ENCODE measurements at places on chromosomes 6 and 20.
A peak's percentile ranks its signal among the peaks of the same experiment; 100 is the strongest.

DNA sequence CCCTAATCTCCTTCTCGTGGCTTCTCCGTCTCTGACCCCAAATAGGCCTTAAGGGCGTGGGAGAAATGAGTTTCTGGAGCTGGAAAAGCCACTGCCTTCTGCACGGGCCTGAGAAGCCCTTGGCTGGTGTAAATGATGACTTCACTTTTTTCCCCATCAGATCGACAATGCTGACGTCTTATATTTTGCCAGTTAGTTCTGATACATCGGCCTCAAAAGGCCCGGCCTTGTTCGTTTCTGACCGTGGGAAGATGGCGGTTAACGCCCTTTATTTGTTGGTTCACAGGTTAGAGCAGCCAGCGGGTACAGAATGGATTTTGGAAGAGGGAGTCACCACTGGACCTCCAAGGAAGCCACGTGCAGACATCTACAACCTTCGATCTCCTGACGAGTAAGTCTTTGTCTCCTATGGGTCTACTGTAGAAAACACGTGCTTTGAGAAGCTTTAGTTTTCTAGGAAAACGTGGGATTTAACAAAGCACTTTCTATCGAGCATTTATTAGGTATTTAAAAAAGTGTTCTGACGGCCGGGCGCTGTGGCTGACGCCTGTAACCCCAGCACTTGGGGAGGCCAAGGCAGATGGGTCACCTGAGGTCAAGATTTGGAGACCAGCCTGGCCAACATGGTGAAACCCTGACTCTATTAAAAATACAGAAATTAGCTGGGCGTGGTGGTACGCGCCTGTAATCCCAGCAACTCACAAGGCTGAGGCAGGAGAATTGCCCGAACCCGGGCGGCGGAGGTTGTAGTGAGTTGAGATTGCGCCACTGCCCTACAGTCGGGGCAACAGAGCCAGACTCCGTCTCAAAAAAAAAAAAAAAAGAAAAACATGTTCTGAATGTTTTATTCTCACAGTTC is 1.2 kb upstream of the ZNFX1 start:
- DNase-seq, result no peak

- DNase-seq, result peak; percentile 76
Observed at GRCh38 chr6:159104163-159104925, 59.6 kb upstream of the TAGAP start.

DNA sequence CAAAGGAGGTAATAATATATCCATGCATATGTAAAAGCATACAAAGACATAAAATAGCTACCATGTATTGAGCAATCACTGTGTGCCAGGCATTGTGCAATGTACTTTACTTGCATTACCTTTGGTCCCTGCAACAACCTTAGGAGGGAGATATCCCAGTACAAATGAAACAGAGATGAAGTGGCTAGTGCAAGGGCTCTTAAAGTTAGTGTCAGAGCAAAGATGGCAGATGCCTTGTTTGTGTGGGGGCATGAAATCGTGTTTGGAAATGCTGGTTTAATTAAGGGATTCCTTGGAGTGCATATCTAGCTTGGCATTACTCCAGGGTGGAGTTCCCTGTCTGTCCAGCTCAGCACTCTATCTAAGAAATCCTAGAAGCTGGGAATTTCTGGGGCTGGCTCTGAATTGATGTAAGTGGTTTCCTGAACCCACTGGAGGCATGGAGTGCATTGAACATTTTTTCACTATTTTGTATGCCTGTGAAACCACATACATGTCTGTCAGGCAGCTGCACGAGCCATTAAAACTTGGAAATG is 9.8 kb downstream of the PAQR8 start:
- DNase-seq, result no peak

- no peak for DNase-seq
Observed at GRCh38 chr6:70281923-70282311, 21.0 kb downstream of the COL9A1 start.

- no peak for DNase-seq
Observed at GRCh38 chr6:19753826-19754225, 83.3 kb upstream of the ID4 start.

- DNase-seq, result no peak
Observed at GRCh38 chr6:159473475-159474263, 219.4 kb downstream of the SOD2 start.

GRCh38 chr6:26200918-26201721 is 113.9 kb downstream of the HFE start:
- DNase-seq, result no peak

DNA sequence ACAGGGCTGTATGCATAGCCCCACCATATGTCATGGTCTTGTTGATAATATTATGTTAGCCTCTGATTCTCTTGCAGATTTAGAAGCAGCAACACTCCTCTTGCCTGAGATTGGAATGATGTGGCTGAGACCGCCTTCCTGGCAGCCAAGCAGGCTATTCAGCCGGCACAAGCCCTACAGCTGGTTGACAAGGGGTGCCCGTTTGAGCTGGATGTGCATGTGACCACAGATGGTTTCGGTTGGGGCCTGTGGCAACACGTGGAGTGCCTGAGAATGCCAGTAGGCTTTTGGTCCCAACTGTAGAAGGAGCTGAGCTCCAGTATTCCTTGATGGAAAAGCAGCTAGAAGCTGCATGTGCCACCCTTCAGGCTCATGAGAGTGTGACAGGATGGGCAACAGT is 303.6 kb upstream of the POU3F2 start:
- no peak for DNase-seq

GRCh38 chr6:169985121-169986015 is 233.9 kb downstream of the ERMARD start:
- no peak for DNase-seq

DNA sequence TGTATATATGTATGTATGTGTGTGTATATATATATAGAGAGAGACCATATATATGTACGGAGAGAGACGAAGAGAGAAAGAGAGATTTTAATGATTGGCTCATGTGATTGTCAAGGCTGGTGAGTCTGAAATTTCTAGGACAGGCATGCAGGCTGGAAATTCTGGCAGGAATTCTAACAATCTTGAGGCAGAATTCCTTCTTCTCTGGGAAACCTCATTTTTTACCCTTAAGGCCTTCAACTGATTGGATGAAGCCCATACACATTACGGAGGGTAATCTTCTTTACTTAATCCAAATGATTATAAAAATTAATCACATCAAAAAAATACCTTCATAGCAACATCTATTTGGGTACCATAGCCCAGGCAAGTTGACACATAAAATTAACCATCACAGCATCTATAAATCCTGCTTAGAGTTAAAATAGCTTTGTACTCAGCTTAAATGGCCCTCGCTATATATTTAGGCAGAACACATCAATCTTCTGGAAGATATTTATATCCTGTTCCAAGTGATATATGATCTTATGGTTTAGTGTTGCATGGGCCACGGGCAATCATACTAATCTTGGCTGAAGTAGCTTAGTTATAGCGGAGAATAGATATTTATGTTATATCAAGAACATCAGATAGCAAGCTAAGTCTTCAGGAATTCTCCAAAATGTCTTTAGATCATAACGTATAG is 36.6 kb downstream of the ABRACL start:
- no peak for DNase-seq

DNA sequence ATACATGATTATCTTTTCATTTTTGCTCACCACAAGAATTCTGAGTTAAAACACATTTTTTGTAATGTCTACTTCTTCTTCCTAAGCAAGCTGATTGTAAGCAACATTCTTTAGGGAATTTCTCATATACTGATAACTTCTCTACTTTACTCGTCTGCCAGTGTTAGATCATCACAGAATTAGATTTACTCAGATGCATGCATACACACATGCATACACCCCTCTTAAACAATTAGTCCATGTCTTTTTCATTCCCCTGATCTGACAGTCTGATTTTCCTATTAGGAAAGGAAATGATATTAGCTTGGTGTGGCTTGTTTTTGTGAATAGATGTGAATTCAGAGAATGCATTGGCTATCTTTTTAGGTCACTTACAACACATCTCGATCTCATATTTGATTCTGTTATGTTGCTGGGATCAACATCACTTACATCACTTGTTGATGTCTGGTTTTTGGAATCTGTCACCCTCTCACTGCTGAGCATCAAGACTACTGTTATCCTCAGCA is 91.4 kb downstream of the FIG4 start:
- no peak for DNase-seq

GRCh38 chr6:135419162-135419561 is 78.4 kb downstream of the AHI1 start:
- DNase-seq, result no peak

DNA sequence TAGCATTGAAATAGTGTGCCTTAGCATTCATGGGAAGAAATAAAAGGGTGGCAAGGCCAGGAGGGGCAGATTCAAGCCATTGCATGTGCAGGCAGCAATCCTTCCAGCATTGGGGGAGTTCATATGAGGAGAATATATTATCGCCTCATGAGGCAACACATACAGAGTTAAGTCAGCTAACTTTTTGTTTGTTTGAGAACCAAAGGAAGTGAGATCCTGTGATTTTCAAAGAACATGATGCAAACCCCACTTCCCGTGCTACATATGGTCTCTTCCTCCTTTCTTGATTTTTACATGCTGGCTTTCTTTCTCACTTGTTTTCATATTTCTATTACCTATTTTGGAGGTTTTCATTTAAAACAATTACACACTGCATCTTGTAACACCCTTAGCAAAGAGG is 579.7 kb upstream of the ARID1B start:
- no peak for DNase-seq

- DNase-seq, result no peak
Observed at GRCh38 chr6:137056121-137056880, 11.5 kb upstream of the IL20RA start.
